Coronary artery (tissue), 2 donors: ENCODE measurements at places on chromosomes 1 and 21.

DNA sequence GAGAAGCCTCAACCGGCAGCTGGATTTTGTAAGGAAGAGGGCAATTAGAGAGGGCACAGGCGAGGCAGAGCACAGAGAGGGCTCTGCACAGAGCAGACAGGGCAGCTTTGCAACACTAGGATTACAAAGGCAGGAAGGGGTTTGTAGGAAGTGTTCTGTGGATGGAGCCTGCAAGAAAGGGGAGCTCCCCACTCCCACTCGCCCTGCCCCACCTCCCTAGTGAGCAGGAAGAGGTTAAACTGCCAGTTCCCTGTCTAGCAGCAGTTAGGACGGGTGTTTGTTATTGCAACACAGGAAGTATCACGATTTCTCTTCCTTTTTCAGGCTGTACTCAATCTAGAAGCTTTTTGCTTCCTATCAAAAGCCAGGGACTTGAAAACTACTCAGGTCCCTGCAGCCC is 63.3 kb upstream of the LRRC8D start:
- DNase-seq, result no peak

DNA sequence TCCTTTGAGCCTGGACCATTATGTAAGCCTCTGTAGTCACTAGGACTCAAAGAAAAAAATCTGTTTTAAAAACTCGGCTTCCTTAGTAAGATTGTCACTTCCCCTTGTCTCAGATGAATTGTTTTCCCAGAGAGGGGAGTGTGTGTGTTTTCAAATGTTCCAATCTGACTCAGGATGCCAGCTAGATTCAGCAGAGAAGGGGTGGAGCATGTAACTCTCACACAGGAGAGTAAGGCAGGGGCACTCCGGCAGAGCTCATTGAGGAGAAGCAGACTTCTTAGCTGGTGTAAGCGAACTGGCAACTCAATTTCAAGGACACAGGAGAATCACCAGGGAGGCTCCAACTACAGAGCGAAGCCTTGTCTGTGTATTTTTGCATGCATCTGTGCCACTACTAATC is 623.2 kb downstream of the LMO4 start:
- no peak for DNase-seq

- no peak for DNase-seq
Measured at GRCh38 chr1:73096841-73097240, 814.5 kb upstream of the NEGR1 start.

DNA sequence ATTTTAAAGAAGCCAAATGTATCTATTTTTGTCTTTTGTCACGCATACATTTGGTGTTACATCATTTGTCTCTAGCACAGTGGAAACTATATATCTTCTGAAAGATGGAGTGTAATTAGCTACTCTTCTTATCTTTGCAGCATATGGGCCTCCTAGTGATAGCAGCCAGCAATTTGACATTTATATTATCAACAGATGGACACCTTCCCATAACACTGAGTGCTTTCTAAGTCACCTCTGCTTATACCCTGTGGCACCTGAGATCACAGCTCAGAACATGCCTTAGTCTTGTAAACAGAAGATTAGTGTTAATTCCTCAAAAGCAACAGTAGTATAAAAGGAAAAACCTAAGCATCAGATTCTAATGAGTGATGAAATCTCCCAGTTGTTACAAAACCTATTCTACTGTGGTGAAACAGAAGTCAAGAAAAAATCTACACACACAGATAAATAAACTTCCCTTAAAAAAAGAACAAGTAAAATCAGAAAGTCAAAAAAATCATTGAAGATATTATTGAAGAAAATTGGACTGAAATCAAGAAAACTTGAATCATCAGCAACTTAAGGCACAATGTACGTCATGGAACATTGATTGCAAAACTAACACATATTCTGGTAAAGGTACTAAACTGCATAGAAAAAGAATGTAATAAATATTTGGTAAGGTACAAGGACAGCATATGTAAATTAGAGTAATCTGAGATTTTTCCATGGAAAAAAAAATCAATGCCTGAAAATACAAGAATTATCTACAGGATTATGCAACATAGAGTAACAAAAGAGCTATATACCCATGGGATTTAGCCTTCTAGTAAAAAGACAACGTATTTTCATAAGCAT is 61.7 kb downstream of the KCNT2 start:
- DNase-seq, result no peak

DNA sequence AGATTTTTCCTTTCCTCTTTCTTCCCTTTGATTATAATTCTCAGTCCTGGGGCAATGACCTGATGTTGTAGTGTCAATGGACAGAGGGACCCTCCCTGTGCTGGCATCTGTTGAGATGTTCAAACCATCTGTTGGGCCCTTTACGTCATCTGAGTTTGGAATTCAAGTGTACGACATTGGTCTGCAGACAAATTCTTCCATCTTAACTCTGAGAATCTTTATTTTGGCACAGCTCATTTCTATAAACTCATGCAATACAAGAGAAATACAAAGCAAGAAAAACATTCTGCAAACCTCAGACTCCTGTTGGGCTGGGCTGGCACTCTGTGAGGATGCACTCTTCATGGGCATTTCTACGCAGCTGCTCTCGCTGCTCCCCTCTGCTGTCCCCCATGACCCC is 54.2 kb downstream of the IFI44 start:
- DNase-seq, result no peak

GRCh38 chr1:108712606-108713150 is at the start of gene FNDC7:
FNDC7 (plus strand) TSS chr1:108712908; CDS start chr1:108712934, 26 bp downstream.
- no peak for DNase-seq

GRCh38 chr1:220785166-220786056 is 1.3 kb upstream of the MTARC1 start:
- no peak for DNase-seq

DNA sequence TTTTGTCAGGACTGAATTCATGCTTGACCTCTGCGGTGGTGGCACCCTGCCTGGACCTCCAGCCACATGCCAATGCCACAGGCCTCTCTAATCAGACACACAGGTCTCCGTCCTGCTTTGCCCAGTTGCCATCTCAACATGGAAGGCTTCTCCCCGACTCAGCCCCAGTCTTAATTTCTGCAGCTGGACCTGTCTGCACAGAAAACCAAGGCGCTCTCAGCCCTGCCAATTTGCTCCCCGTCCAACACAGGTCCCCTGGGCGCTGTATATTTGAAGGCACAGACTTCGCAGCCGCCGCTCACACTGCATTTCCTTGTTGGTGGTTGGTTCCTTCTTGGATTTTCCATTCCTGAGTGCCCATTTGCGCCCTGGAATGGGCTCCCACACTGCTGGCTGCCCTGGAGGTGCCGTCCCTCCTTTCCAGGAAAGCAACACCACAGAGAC is 28.0 kb upstream of the PLEKHG5 start:
- no peak for DNase-seq

GRCh38 chr1:48602349-48602748 is 130.3 kb upstream of the SPATA6 start:
- DNase-seq, result no peak

GRCh38 chr1:108669679-108670078 is 8.8 kb upstream of the HENMT1 start:
- DNase-seq, result no peak

DNA sequence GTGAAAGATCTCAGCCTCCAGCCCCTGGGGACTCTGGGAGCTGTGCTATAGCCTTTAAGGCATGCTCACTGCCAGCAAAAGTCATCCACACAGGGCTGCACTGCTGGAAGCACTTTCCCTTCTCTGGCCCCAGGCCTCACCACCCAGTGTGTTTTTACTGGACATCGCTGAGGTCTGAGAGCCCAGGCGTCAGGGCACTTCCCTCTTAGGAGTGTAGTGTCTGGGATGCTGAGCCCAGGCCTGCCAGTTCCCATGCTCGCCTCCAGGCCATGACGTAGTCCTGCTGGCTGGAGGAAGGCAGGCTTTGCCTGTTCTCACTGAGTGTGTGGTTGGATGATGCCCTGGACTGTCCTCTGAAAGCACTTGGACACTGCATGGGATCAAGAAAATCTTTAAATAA is 101.2 kb downstream of the GDAP2 start:
- DNase-seq, result peak; percentile 90

DNA sequence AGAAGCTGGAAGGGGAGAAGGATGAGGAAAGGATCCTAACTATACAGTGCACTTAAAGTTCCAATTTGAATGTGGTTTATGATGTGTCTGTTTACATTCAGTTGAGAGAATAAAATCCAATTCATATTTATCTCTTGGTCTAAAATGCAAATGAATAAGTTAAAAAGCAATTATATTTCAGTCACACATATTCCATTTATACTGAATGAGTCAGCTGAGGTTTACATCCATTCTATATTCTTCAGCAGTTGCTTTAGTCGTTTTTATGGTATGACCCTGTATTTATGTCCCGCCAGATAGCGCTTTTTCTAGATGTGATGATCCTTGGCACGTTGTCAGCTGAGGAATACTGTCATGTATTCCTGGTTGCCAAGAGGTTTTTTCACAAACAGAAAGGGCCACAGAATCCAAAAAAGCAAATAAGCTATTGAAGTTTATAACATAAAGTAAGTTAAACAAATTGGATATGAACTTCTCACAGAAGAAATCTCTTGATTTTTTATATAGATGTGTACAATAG is 866.2 kb downstream of the NCAM2 start:
- DNase-seq, result no peak

DNA sequence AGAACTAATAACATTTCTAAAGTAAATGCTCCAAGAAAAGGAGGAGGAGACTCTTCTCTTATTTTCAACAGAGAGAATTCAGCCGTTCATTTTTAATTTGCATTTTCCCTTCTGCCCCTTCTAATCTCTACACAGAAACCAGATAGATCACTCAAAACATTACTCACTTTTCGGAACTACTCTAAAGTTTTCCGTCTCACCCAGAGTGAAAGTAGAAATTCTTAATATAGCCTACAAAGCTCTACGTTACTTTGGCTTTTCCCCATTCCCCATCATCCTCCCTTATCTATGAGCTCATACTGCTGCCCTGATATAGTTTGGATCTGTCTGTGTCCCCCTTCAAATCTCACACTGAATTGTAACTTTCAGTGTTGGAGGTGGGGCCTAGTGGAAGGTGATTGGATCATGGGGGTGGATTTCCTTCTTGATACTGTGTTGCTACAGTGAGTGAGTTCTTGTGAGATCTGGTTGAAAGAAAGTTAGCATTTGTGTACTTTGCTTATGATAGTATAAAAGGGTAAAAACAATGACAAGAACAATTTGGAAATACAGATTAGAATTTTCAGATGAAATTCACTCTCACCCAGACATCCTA is 188.2 kb downstream of the AMY1C start:
- no peak for DNase-seq

- DNase-seq, result no peak
Measured at GRCh38 chr1:45654540-45655280, 30.9 kb upstream of the CCDC17 start.

GRCh38 chr1:43540653-43541071 is 10.0 kb downstream of the PTPRF start:
- DNase-seq, result peak; percentile 85

DNA sequence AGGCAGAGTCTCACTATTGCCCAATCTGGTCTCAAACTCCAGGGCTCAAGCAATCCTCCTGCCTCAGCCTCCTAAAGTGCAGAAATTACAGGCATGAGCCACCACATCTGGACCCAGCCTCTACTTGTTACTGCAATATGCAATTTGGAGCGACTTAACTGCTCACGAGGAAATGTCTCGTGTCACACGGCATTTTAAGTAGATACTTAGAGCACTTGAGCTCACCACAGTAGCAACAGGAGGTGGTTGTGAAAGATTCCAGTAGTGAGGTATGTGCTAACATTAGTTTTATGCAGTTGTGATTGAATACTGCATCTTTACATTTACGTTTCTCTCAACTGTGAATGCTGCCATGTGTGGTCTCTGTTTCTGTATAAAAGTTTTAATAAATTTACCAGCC is 5.8 kb upstream of the NDUFV3 start:
- DNase-seq, result no peak

GRCh38 chr21:38950435-38951094 is 144.8 kb downstream of the ETS2 start:
- no peak for DNase-seq
